B cell (primary cell): ENCODE measurements at places on chromosomes 2 and 18. TPM values are rescaled to one million over a fixed set of nuclear protein-coding genes. Genes with fewer than 3 reads are reported as not detected.

OTOS gene
- total RNA-seq: not detected in 2 replicates

LIMS3 gene
- total RNA-seq: 0.32 and 0.81 TPM in 2 replicates

KIAA2012 gene
- total RNA-seq: not detected in 2 replicates

TGFA gene
- total RNA-seq: not detected in 2 replicates

HAUS1 gene
- total RNA-seq: 28.4 and 30.9 TPM in 2 replicates

ZAP70 gene
- 3.4 and 4.4 TPM in 2 replicates for total RNA-seq

CXCR4 gene
- 2,047 and 2,119 TPM in 2 replicates for total RNA-seq

FAM161A gene
- total RNA-seq: 6.8 and 7.4 TPM in 2 replicates

SP140 gene
- 411 and 424 TPM in 2 replicates for total RNA-seq

TCF7L1 gene
- 0.53 and 0.67 TPM in 2 replicates for total RNA-seq

DNA sequence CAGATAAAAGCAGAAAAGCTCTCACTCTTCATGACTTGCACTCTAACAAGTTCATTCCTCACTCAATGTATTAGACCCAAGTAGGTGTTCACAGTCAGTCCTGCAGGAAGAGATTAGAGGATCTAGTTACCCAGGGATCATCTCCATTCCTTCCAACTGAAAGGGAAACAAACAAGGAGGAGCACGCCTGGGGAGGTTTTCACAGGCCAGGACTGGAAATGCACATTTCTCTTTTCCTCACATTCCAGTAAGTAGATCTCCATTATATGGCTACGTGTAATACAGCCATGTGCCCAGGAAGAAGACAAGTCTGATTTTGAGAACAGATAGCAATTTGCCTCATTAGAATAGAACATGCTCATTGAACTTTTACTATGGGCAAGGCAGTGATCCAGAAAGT lies 1132.2 kb upstream of the FAM98A start:
- no peak for DNase-seq
- no peak overlapping the region for H3K4me3 ChIP-seq
- H3K27ac ChIP-seq: no peak overlapping the region
- H3K27me3 ChIP-seq: no peaks in the 10 kb centered on the region
- no peaks in the 10 kb centered on the region for H3K36me3 ChIP-seq

- no peak overlapping the region for H3K27ac ChIP-seq
- H3K4me1 ChIP-seq: peaks cover 9% of the 10 kb centered on the region
- H3K4me3 ChIP-seq: no peak overlapping the region
These were observed 47.5 kb downstream of the GALNT3 start for GRCh38 chr2:165746501-165746900.

DNA sequence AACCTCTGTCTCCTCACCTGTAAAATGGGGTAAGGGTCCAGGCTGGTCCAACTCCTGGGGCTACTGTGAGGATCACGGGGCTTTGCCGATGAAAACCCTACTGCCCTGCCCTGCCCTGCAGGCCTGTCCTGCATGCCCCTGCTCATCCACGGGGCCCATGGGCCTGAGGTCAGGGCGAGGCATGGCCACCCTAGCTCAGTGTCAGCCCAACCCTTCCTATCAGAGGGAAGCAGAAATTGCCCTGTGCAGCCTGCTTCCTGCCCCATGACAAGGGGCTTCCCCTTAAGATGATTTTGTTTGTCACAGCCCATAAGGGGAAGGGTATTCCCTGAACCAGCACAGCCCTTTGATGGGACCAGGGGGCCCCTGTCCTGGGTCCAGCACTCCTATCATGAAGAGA lies 353.6 kb upstream of the ID2 start:
- DNase-seq: no peak
- H3K27me3 ChIP-seq: peaks cover 5% of the 10 kb centered on the region
- H3K27ac ChIP-seq: no peak overlapping the region
- H3K36me3 ChIP-seq: no peaks in the 10 kb centered on the region

DNA sequence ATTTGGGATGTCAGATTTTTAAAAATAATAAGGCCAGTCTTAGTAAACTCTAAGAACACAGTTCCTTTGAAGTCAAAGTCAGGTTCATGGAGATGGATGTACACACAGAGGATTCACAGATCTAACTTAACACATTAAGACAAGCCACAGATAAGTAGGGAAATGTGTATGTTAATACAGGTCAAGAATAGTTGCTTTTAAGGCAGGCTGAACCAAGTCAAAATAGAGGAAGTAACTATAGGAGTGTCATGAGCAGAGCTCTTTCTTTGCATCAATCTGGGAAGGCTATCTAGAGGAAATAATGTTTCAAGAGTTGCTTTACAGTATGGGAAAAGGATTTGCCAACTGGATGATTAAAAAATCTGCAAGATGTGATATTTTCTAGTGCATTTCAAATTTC lies 128.0 kb upstream of the FBXO11 start:
- no peak overlapping the region for H3K4me3 ChIP-seq
- H3K27me3 ChIP-seq: no peaks in the 10 kb centered on the region
- H3K36me3 ChIP-seq: no peaks in the 10 kb centered on the region
- no peak overlapping the region for H3K27ac ChIP-seq
- DNase-seq: no peak
- no peaks in the 10 kb centered on the region for H3K4me1 ChIP-seq

- H3K36me3 ChIP-seq: no peaks in the 10 kb centered on the region
- H3K27ac ChIP-seq: no peak overlapping the region
- H3K4me3 ChIP-seq: no peak overlapping the region
- H3K4me1 ChIP-seq: peaks cover 15% of the 10 kb centered on the region
These were observed 10.5 kb downstream of the CROCC2 start for GRCh38 chr2:240916571-240917008.

DNA sequence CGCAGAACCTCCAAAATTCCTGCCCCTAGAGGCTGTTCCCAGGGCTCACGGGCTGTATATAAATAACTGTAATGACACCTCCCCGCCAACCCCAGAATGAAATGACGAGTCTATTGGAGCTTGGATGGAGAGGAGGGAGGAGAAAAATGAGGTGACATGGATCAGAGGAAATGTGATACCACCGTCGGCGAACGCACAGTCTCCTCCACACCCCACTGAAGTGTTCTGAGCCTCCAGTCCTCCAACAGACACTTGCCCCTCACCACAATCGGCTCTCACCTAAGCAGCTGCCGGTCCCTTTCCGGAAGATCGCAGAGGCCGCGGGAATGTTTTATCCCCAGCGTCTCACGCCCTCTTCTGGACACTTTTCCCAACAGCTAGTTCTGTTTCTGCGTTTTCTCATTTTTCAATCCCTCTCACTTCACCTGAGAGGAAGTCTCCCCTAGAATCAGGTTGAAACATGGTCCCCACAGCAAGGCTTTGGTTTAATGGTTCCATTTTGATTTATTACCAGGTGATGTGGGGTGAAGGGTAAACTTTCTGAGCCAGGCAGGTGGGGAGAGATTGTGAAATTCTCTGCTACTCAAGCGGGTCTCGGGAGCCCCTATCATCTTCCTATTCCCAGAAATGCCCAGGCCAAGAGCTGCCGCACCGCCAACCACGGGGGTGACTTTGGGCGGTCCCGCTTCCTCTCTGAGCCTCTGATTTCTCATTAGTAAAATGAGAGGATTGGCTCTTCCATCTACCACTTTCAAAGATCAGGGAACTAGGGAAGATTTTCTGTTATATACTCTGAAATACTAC lies 9.1 kb upstream of the MYO5B start:
- peaks cover 6% of the 10 kb centered on the region for H3K4me1 ChIP-seq
- no peak overlapping the region for H3K4me3 ChIP-seq
- no peaks in the 10 kb centered on the region for H3K27me3 ChIP-seq
- no peaks in the 10 kb centered on the region for H3K36me3 ChIP-seq
- H3K27ac ChIP-seq: no peak overlapping the region
- peak; percentile 32 for DNase-seq

DNA sequence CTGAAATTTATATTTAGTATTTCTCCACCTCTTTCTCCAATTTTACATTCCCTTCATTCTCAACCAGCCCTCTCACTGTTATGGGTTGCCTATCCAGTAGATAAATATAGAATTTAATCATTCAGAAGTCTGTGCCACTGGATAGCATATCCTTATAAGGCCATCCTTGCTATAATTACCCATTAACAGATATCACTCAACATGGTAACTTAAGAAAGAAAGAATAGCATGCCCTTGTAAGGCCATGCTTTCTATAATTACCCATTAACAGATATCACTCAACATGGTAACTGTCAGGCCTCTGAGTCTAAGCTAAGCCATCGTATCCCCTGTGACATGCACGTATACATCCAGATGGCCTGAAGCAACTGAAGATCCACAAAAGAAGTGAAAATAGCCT lies 1137.4 kb upstream of the FAM98A start:
- H3K4me3 ChIP-seq: no peak overlapping the region
- H3K4me1 ChIP-seq: no peaks in the 10 kb centered on the region
- H3K27ac ChIP-seq: no peak overlapping the region
- H3K27me3 ChIP-seq: no peaks in the 10 kb centered on the region
- DNase-seq: no peak
- H3K36me3 ChIP-seq: no peaks in the 10 kb centered on the region

GRCh38 chr2:88746929-88747490 lies 55.5 kb downstream of the RPIA start:
- H3K27ac ChIP-seq: no peak overlapping the region
- no peaks in the 10 kb centered on the region for H3K4me1 ChIP-seq
- H3K27me3 ChIP-seq: no peaks in the 10 kb centered on the region
- no peak overlapping the region for H3K4me3 ChIP-seq
- DNase-seq: no peak

- H3K4me1 ChIP-seq: no peaks in the 10 kb centered on the region
- H3K27ac ChIP-seq: no peak overlapping the region
- no peak for DNase-seq
These were observed 1617.4 kb upstream of the ACVR2A start for GRCh38 chr2:146227152-146228019.

GRCh38 chr2:217329023-217329431 lies 469.2 kb upstream of the TNP1 start:
- H3K27ac ChIP-seq: no peak overlapping the region
- H3K36me3 ChIP-seq: no peaks in the 10 kb centered on the region
- H3K4me3 ChIP-seq: no peak overlapping the region
- DNase-seq: no peak
- no peaks in the 10 kb centered on the region for H3K4me1 ChIP-seq

GRCh38 chr18:77857678-77858655 lies 608.3 kb downstream of the GALR1 start:
- no peak for DNase-seq
- H3K27me3 ChIP-seq: no peaks in the 10 kb centered on the region
- no peak overlapping the region for H3K4me3 ChIP-seq
- no peaks in the 10 kb centered on the region for H3K4me1 ChIP-seq
- no peak overlapping the region for H3K27ac ChIP-seq
- H3K36me3 ChIP-seq: no peaks in the 10 kb centered on the region

DNA sequence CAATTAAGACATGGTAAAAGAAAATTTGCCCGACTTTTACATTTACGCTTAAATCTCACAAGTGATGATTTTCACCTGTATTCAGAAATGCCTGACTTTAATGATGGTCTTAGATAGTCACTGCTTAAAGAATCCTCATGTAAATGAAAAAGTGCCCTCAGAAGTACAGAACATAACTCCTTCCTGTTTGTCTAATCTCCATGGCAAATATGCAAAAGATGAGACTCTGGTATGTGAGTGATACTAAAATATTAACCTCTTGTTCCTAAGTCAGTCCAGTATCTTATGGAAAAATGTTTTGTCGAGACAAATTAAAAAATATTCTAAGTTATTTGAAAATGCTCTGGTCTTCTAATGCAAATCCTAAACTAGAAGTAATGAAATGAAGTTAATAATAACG lies 29.2 kb downstream of the KCTD1 start:
- no peak for DNase-seq
- no peaks in the 10 kb centered on the region for H3K27me3 ChIP-seq
- H3K4me3 ChIP-seq: no peak overlapping the region
- no peaks in the 10 kb centered on the region for H3K36me3 ChIP-seq
- H3K4me1 ChIP-seq: no peaks in the 10 kb centered on the region

DNA sequence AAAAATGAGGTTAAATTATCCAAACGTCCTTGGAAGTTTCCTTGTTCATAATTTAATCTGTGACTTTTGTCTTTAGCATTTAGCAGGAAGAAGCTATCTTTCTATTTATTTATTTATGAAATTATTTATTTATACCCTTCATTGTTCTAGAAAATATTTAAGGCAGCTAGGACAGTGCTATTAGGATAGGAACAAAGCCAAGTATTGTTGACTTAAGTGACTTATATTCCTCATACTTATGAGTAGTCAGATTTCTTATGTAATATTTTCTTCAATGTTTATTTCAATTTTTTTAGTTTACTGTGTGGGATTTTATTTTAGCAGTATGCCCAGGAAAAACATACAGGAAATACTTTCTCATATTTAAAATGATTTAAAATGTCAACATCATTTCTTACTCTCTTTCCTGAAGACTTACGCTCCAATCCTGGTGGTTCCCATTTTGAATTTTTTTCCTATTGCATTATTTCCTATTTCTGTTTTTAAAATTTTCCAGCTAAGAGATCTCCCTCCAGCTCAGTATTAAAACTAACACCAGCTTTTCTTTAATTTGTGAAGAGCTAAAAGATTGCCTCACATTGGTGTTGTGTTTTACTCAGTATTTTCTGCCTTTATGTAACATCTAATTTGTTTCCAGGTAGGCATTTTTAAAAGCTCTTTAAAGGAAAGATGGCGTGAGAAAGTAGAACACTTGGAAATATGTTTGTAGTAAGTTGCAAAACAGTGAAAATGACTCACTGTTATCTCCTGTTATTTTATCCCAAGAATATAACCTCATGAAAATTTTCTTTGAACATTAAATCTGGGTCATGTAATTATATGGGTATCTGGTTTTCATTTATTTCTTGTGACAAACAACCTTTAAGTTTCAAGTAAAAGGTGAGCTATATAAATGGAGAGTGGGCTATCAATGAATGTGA lies 32.2 kb downstream of the MAPRE2 start:
- peaks cover 7% of the 10 kb centered on the region for H3K4me1 ChIP-seq
- peak overlapping the region; percentile 65 for H3K27ac ChIP-seq
- H3K36me3 ChIP-seq: peaks cover 21% of the 10 kb centered on the region
- no peak overlapping the region for H3K4me3 ChIP-seq
- no peaks in the 10 kb centered on the region for H3K27me3 ChIP-seq
- DNase-seq: no peak

DNA sequence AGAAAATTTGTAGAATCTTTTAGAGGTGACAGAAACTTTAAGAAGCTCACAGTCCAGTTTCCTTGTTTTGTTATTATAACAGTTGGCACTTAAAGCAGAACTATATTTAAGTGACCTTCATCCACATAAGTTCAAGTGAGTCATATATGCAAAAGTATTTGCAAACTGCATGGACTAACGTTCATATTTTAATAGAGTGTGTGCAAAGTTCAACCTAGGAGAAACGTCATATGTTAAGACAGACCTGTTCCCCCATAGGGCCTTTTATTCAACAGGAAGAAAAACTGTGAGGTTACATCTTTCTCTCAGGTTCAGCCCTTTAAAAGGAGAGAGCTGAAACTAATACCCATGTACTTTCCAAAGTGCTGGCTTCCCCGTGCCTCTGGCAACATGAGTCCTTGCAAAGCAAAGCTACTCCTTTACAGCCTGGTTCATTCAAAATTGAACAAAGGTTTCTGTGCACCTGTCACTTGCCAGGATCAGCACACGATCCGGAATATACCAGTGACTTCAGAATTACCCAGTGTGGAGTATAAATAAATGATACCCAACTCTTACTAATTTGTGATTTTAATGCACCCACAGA lies 280.0 kb upstream of the RAB12 start:
- DNase-seq: no peak
- H3K36me3 ChIP-seq: no peaks in the 10 kb centered on the region
- H3K4me3 ChIP-seq: no peak overlapping the region
- no peaks in the 10 kb centered on the region for H3K4me1 ChIP-seq
- H3K27ac ChIP-seq: no peak overlapping the region

GRCh38 chr2:198518935-198519334 lies 714.5 kb downstream of the PLCL1 start:
- H3K4me3 ChIP-seq: no peak overlapping the region
- no peaks in the 10 kb centered on the region for H3K27me3 ChIP-seq
- no peak overlapping the region for H3K27ac ChIP-seq
- no peak for DNase-seq
- H3K36me3 ChIP-seq: no peaks in the 10 kb centered on the region

GRCh38 chr2:141384676-141385075 lies 746.1 kb downstream of the LRP1B start:
- no peak overlapping the region for H3K4me3 ChIP-seq
- H3K4me1 ChIP-seq: no peaks in the 10 kb centered on the region
- H3K36me3 ChIP-seq: no peaks in the 10 kb centered on the region
- no peak for DNase-seq
- H3K27me3 ChIP-seq: no peaks in the 10 kb centered on the region
